Bladder microvascular endothelial cell (primary cell): ENCODE measurements at places on chromosomes 7 and 10. TPM values are rescaled to one million over a fixed set of nuclear protein-coding genes. Genes with fewer than 3 reads are reported as not detected.

ZNF485 gene
- 0.49 and 1.4 TPM in 2 replicates for total RNA-seq

DHTKD1 gene
- total RNA-seq: 18.3 and 22.4 TPM in 2 replicates

MNX1 gene
- total RNA-seq: not detected in 2 replicates

ABI1 gene
- total RNA-seq: 29.5 and 43.8 TPM in 2 replicates
